ENCODE measurements at places on chromosomes 5 and 9.
A peak's percentile ranks its signal among the peaks of the same experiment; 100 is the strongest.

DNA sequence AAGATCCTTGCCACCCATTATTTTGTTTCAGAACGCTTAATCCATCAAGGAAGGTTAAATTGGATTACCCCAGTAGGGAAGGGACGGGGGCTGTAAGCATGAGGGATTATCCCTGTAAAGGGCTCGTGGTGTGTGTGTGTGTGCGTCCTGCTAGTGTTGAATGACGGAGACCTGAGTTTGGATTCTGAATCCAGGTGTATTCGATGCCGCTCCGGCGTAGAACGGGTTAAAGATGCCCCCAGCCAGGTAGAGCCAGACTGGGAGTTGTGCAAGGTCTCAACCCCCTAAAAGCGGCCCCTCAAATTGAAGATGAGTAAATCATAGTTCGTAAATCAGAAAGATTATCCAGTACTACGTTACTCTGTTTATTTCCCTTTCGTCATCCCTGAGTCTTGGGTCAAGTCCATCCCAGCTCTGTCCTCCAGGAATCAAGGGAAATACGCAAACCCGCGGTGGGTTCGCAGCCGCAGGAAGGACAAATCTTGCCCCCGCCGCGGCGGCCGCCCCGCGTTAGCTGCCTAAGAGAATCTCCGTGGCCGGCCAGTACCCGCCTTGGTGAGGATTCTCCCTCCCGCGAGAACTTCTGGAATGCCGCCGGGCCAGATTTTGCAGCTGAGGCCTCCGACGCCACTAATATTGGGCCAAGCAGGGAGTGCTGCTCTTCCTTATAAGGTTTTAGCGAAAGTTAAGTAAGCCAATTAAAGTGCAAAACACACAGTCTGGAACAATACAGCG lies 586 bp upstream of the MTAP start:
- DNase-seq = no peak

DNA sequence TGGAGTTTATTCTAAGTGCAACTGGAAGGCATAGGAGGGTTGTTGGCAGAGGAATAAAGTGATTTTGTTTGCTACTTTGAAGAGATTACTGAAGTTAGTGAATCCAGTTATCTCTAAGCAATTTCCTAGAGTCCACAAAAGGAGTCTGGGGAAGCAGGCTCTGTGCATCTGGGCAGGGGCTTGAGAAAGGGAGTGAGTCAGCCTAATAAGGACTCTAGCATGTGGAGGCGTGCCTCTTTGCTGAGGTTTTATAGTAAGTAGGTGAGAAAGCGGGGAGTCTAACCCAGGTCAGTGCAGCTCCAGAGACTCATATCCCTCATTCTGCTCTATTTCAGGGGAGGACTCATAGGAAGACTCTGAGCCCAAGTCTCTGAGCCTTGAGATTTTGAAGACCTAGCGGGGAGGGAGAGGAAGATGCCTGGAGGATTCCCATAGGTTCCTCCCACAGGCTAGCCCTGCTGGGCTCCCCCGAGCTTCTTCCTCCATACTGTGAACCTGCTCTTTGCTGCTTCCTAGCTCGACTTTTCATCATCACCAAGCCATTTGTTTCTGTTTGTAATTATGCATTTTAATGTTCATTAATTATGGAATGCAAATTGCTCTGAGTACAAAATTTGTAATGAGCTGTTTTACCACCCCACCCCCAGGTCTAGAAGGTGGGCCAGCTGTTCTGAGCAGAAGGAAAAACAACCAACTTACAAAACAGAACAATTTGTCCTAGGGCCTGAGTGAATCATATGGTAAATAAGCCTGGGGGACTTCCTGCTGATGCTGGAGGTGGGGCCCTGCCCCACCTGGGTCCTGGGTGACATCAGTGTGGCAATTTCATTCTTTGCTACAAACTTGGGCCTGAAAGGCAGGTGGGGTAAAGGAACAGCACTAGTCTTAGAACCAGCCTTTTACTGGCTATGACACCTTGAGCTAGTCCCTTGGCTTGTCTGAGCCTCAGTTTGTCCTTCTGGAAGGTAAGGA lies 150.2 kb downstream of the TRIM32 start:
- DNase-seq = no peak

DNA sequence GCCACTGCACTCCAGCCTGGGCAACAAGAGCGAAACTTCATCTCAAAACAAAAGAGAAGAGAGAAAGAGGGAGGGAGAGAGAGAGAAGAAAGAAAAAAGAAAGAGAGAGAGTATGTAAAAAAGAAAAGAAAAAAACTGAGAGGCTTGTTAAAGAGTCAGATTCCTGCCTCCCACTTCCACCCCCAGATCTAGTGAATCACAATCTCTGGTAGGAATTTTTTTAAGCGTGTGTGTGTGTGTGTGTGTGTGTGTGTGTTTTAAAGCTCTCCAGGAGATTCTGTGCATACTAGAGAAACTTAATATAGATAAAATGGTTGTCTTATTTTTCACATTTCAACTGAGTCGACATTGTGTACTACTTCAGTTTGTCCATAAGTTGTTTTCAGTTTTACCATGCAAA lies 32.0 kb downstream of the SAR1B start:
- peak; percentile 70 for DNase-seq

- DNase-seq = no peak
Measured at GRCh38 chr5:74865804-74866595, at the start of gene FAM169A. Gene FAM169A, minus strand, starts transcription at chr5:74866387. Its CDS starts 24,711 bp downstream, at chr5:74841676.

GRCh38 chr5:158979290-158979689 lies 120.4 kb downstream of the EBF1 start:
- DNase-seq = no peak

DNA sequence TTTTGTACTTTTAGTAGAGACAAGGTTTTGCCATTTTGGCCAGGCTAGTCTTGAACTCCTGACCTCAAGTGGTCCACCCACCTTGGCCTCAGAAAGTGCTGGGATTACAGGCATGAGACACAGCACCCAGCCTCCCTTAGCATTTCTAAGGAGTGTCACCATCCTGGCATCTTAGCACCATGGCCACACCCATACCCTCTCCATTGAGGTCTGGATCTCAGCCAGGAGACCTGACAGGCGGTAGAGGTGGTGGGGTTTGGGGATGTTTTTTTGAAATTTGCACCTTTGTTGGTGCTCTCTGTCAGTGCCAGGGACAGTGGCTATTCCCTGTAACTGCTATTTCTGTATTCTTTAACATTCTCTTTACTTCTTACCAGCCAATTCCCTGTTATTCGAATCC lies 72.5 kb downstream of the TRIM36 start:
- DNase-seq = no peak

DNA sequence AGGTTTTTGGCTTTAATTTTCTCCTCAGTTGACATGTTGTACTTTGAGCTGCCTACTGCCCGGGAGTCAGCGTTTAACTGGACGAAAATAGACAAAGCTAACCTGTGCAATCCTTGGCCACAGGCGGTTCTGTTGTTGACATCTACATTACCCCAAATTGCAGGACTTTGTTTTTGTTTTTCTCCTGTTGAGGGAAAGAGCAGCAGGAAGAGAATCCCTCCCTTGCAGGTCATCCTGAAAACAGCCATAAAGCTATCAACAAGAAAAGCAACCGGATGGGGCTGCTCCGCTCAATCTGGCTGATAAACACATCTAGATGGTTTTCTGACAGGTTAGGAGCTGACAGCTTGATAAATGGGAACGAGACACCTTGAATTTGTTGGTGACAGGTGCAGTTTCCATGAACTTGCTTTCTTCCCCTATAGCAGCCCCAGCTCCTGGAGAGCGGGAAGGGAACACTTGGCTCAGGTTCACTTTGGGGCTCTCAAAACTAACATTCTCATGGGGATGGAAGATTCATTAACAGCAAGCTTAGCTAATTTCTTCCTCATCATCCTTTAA lies 331.5 kb downstream of the SLIT3 start:
- no peak for DNase-seq

DNA sequence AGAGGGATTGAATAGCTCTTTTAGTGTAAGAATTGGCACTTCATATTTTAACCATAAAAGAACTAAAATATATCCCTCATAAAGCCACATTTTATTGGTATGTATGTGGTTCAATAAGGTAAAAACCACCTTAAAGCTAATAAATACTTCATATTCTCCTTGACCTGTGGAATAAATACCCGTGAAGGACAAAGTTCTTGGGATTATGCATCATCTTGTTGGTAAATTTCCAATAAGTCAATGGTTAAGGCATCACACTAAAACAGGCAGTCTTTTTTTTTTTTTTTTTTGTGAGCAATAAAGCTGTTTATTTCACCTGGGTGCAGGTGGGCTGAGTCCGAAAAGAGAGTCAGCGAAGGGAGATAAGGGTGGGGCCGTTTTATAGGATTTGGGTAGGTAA lies 161.9 kb downstream of the SNCAIP start:
- no peak for DNase-seq

- DNase-seq = no peak
Measured at GRCh38 chr5:15529821-15530220, 29.8 kb downstream of the FBXL7 start.

DNA sequence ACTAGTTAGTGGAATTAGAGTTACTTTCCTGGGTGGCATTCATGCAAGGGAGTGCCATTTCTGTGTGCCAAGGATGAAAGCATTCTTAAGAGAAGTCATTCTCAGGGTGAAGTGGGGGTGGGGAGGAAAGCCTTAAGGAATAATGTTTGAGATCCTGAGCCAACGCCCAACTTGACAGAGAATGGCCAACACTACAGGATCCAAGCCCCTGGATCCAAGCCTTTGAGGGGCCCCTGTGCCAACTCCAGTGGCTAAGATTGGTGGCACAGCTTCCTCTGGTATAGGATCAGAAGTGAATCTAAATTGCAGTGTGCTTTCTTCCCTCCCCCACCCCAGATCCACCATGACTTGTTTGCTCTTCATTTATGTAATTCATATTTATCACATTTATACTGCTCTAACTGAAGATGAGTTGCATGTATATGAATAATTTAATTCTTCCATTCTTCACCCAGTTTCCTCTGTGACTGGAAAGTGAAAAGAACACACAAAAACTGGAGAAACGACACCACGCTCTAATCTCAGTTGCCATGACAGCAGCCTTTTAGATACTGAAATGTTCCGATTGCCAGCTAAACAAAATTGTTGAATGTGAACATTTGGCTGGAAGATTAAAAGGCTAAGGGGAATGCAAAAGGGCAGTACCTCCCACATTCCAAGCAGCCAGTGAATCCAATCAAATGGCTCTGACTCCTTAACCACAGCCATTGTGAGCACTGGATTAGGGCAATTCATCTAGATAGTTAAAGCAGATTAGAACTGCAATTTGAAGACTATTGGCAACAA lies 4.5 kb downstream of the ZNF608 start:
- DNase-seq = peak; percentile 91

DNA sequence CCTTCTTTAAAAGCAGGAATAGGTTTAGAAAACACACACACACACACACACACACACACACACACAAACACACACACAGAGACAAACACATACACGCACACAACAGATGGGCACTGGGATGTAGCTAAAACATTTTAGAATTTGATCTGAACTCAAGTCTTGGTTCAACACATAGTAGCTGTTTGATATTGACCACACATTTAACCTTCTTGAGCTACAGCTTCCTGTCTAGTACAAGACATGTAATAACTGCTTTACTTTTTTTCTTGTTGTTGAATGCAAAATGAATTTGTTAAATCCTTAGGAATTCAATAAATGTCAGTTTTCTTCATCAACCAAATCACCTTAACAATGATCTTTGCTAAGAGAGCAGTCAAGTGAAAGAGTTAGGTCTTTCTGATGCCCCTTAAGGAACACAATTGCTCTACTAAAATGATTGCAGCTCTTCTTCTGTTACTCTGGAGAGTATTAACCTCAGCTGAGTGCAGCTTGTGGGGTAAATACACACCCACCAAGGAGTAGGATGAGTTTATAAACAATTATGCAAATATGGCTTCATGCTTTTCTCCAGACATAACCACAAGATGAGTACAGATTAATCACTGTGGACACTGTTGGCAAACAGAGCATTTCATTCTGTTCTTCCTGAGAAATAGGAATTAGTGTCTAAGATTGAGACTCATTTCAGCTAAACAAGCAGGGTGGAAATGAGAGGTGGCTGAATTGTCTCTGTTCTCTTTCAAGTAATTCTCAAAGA lies 302.9 kb upstream of the PAPPA start:
- peak; percentile 41 for DNase-seq

GRCh38 chr5:157558681-157559080 lies 16.9 kb downstream of the ADAM19 start:
- DNase-seq = no peak

GRCh38 chr5:14168793-14169262 lies 25.7 kb downstream of the TRIO start:
- no peak for DNase-seq

- DNase-seq = no peak
Measured at GRCh38 chr5:54754878-54755277, 230.5 kb downstream of the ESM1 start.

- no peak for DNase-seq
Measured at GRCh38 chr9:1855726-1856125, 159.4 kb upstream of the SMARCA2 start.

GRCh38 chr5:142753116-142753631 lies 17.0 kb upstream of the ARHGAP26 start:
- DNase-seq = no peak

DNA sequence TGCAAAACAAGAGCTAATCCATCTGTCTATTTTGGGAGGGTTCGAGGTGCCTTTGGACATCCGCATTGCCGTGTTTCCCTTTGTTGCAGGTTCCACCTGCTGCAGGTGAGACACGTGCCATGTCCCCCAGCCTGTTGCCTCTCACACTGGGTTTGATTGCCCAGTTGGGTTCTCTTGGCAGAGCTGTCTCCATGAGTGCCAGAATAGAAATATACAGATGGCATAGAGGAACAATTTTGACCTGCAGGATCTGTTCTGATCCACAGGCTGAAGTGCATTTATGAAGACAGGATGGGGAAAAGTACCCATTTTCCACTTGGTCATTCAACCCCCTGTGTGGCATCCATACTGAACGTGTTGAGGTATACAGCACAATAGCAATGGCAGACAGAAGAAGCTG lies 178.1 kb downstream of the SGCD start:
- no peak for DNase-seq

DNA sequence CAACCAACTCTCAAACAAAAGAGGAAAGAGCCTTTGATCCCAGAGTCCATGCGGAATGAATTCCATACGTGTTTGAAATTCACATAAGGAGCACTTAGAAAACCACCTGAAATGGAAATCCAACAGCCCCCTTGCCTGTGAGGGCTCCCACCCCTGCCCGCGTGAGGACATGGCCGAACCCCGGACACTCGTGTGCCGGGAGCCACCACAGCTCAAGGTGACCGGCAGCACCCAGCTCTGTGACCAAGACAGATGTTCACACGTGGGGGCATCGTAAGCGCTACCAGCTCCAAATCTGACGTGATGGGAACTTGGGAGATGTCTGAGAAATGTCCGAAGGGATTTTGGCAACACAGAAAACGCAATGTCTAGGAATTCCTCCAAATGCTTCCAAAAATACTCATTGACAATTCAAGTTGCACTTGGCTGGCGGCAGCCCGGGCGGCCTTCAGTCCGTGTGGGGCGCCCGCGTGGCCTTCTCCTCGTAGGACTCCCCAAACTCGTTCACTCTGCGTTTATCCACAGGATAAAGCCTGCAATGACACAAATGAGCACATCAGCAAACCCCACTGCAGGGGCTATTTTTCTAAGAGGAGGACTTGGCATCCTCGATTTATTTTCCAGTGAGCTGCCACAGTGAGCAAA lies 23.2 kb upstream of the TERT start:
- DNase-seq = no peak

- no peak for DNase-seq
Measured at GRCh38 chr5:106311230-106311915, 1359.4 kb downstream of the EFNA5 start.
